ENCODE measurements at places on chromosomes 6 and 20.

- no peak for DNase-seq
Measured at GRCh38 chr20:13117200-13117599, 103.9 kb upstream of the ISM1 start.

DNA sequence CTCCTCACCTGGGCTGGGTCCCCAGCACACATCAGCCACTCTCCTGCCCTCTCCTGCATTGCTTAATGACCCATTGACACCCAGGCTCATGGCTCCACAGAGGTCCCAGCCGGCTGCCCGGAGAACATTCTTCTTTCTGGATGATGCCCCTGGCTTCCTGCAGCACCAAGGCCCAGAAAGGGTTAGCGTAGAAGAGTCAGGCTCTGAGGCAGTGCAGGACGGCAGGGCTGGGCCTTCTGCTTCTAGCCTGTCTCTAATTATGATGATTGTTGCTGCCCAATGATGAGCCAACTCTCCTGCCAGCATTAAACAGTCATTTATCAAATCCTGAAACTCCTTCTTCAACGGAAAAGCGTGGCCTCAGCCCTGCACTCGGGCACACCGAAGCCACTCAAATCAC lies 66.4 kb downstream of the ZNF217 start:
- no peak for DNase-seq

GRCh38 chr20:41951615-41952014 lies 333.4 kb upstream of the CHD6 start:
- DNase-seq, result no peak

GRCh38 chr20:46011631-46012482 lies 3.1 kb downstream of the MMP9 start:
- DNase-seq, result no peak

DNA sequence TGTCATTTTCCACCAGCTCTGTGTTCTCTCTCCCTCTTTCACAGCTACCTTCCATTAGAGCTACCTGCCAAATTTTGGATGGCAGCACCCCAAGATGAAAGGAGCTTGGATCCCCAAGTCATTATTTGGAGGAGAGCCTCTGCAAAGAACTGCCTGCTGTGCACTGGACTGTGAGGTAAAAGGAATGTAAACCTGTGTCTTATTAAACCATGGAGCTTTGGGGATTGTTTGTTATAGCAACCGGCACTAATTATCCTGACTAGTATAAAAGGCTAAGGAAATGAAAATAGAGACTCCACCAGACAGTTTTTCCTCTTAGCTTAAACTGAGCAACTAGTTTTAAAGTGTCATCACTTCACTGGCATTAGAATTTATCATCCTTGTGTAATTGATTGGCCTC lies 191.6 kb upstream of the DTNBP1 start:
- DNase-seq, result no peak

GRCh38 chr6:156955494-156956183 lies 178.5 kb downstream of the ARID1B start:
- no peak for DNase-seq
